ENCODE measurements at places on chromosomes 4 and X.

DNA sequence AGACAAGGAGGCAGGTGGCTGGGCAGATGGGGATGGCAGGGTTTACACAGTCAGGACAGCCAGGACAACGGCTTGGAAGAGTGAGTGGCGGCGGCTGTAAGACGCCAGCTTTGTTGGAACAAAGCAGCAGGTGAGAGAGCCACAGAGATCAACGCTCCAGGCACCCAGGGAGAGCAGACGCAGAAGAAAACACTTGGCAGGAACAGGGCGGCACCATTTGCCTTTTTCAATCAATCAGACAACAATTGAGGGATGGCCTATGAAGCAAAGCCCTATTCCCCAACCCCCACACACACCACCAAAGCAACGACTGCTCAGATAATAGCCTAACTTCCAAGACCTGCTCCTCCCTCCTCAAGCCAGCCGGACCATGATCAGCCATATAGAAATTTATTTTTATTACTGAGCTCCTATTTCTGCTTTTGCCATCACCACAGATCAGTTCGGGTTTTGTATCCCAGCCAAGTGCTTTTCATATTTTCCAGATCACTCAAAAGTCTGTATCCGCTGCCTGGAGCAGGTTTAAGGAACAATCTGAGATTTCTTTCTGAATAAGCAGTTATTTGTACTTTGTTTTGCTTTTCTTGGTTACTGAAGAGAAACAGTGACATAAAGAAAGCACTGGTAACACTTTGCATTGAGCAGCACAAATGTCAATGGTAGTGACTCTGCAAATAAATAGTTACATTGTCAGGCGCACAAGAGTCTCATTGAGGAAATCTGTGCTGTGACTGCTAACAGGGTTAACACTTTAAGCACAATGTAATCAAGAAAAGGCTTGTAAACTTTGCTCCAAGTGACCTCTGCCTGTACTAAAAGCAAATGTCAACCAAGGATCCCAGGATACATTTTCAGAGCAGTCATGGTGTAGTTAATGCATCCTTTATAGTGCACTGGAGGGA is 81.8 kb upstream of the RBPJ start:
- DNase-seq: peak; percentile 14

GRCh38 chrX:43633757-43634156 is 22.3 kb upstream of the MAOA start:
- no peak for DNase-seq

DNA sequence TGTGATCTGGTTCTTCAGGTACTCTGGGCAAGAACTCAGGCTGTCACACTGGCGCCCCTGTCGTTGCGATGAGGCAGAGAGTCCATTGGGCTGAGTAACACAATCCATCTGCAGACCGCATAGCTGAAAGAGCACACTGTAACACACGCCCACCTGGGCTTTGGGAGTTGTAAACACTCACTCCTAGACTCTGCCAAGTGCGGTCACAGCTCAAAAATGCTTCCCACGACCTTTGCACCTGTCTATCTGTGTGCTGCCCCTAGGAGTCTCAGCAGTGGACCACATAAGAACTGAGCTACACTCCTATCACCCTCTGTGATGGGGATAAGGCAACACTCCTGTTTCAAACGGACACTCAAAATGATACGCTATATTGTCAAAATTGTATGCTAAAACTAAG is 2028.3 kb downstream of the PCDH7 start:
- no peak for DNase-seq

DNA sequence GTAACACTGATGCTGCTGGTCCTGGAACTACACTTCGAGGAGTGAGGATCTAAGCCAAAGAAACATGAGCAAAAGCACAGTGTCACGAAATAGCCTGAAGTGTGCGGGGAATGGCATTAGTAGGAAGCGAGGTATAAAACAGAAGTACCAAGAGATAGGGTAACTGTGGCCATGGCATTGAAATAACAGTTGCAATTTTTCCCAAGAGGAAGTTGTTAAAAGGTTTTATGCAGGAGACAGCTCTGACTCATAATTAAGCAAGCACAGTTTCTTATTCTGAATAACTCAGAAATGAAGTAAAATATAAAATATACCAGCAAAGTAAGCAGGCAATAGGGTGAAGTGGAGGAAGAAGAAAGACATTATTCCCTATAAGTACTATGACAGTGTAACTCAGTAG is 90.3 kb upstream of the TMEM150C start:
- no peak for DNase-seq

GRCh38 chrX:53695946-53696549 is 9.5 kb upstream of the HUWE1 start:
- peak; percentile 0 for DNase-seq

DNA sequence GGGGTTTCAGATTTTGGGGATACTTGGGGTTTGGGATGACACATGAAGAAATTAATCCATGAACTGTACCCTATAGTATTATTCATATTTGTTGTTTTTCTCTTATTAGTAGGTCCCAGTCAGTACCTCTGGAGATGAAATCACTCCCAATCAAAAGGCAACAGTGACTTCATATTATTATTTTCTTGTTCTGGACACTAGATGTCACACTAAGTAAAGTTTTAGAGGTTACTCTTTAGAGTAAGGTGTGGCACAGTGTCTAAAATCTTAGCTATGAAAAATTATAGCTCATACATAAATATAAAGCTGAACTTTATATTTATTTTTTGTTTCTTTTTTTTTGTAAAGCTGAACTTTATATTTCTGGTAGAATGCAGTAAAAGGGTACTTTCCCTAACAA is 35.1 kb downstream of the FAM114A1 start:
- DNase-seq: no peak

DNA sequence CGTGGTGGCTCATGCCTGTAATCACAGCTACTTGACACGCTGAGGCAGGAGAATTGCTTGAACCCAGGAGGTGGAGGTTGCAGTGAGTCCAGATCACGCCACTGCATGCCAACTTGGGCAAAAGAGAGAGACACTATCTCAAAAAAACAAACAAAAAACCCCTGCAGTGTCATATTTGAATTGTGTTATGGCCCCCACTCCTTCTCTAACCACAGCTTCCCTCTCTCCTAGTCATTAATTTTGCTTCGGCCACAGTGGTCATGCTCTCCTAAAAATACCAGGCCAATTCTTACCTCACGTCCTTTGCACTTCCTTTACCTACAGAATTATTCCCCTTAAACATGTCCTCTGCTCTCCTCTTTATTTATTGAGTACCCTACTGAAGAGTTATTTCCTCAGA is 206.1 kb downstream of the PPP3CA start:
- DNase-seq: no peak

GRCh38 chr4:177573507-177573906 is 131.3 kb upstream of the AGA start:
- no peak for DNase-seq

DNA sequence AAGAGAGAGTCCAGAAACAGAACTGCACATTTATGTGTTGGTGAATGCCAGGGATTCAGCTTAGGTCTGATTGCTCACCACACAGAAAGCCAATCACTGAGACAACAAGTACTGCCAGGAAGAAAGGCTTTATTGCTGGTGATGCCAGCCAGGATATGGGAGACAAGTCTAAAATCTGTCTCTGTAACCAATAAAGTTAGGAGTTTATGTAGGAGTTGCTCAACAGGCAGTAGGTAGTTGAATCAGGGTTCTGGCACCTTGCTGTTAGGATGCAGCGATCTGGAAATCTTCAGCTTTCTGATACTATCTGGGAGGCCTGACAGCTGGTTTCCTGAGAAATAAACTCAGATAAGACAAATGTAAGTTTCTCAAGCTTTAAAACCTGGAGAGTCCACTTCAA is 120.2 kb upstream of the ENPP6 start:
- no peak for DNase-seq

GRCh38 chr4:165560941-165561340 is 182.1 kb downstream of the CPE start:
- no peak for DNase-seq

GRCh38 chr4:148216866-148217814 is 225.1 kb downstream of the NR3C2 start:
- DNase-seq: no peak

DNA sequence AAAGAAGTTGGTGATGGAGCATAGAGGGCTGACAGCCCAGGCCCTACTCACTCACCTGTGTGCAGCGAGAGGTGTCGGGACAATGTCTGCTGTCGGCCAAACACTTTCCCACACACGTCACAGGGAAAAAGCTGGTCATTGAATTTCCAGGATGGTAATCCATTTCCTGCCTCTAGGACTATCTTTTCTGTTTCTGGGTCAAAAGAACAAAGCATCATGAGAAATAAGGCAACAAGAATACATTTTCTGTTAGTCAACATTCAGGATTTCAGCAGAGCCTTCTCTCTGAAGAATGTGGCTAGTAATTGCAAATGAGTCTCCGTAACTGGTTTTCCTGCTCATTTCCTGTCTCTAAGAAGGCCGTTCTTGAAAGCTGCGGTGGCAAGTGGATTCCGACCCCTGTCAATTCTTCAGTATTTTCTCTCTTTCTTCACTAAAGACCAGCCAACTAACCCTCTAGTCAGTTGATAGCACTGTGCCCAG is 99.4 kb downstream of the C4orf51 start:
- DNase-seq: no peak
